ENCODE measurements at places on chromosomes 3 and 15.

DNA sequence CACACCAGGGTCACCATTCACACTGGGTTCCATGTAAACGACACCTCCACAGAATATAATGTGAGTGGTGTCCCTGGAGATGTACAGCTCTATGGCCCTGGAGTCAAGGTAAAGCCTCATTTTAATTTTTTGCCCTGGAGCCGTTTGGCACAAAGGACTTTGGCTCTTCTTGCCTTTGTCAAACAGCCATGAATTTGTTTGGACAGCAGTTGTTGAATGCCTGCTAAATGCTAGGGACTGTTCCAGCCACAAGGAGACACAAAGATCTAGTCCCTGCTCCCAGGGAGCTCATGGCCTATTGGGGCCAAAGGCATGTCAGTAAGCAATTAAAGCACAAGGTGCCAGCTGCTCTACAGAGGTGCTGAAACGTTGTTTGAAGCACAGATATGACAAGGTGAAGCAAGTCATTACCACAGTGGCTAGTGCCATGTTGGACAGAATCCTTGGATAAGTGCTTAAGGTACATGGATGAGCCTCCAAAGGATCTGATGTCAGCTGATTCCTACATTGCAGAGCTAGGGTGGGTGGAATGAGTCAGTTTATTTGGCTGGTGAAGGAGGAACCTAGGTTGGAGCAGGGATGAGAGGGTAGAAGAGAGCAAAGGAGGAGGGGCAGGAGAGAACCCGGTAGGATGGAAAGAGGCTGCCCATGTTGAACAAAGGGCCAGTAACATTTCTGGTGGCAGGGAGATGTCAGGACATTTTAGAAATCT lies 171.9 kb upstream of the CTDSPL start:
- no peak for DNase-seq

GRCh38 chr3:130728037-130728436 lies 18.6 kb downstream of the PIK3R4 start:
- DNase-seq, result no peak

DNA sequence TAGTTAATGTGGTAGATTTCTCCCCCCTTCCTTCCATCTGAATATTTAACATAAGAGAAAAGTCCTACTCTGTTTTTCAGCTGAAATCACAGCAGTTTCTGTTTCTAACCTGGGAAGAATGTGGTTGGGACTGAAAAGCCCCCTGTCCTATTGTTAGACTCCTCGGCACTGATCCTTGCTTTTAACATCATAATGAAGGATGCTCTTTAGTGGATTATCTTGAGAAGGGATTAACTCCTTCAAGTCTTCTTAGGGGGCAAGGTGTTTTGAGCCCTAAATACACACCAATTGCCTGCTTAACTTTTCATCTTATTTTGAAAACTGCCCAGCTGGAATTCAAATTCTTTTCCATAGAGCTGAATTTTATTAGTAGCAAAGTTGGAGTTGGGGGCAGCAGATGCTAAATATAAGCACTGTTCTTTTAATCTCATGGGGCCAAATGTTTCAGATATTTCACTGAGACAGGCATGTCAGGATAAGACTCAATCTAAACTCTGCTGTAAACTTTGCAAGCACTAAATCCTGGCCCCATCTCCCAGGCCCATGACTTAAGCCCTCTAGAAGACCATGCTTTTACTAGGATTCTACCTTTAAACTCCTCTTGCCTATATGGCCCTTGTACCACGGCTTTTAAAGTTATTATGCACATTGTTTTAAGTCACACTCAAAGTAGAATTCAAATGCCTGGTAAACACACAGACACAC lies 243.2 kb upstream of the NR2F2 start:
- DNase-seq, result no peak

DNA sequence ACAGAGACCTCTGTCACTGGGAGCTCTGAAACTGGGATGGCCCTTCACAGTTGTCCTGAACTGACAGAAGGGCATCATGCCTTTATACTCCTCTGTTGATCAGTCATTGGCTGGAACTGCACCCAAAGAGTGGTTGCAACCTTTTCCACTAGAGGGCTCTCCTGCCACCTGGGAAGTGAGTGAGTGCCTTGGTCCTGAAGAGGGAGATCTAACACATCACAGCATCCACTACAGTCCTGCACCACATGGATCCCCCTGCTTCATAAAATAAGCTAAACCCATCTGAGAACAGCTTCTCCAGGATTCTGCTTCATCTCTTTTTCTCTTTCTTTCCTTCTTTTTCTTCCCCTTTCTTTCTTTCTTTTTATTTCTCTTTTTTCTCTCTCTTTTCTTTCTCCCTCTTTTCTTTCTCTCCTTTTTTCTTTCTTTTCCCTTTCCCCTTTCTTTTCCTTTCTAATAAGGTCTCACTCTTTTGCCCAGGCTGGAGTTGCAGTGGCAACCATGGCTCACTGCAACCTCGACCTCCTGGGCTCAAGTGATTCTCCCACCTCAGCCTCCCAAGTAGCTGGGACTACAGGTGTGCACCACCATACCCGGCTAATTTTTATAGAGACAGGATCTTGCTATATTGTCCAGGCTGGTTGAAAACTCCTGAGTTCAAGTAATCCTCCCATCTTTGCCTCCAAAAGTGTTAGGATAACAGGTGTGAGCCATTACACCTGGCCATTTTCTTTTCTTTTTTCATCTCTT lies 42.8 kb upstream of the RAF1 start:
- peak; percentile 70 for DNase-seq

- no peak for DNase-seq
These were observed 97.8 kb downstream of the OXNAD1 start for GRCh38 chr3:16362770-16363169.

DNA sequence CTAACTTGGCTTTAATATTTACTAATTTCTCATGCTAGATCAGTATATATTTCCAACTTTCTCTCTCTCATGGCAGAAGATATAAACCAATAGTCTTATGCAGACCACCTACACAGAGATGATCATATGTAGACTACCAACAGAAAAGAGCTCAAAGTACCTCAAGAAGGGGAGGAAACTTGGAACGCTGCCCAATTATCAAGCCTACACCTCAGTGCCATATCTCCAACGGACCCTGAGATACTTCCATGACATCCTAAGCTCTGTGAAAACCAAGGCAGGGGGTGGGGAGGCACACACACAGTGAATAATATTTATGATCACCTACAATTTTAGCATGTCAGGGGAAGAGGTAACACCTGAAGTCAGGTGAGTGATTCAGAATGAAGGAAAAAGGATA lies 100.6 kb downstream of the STAG1 start:
- DNase-seq, result no peak

DNA sequence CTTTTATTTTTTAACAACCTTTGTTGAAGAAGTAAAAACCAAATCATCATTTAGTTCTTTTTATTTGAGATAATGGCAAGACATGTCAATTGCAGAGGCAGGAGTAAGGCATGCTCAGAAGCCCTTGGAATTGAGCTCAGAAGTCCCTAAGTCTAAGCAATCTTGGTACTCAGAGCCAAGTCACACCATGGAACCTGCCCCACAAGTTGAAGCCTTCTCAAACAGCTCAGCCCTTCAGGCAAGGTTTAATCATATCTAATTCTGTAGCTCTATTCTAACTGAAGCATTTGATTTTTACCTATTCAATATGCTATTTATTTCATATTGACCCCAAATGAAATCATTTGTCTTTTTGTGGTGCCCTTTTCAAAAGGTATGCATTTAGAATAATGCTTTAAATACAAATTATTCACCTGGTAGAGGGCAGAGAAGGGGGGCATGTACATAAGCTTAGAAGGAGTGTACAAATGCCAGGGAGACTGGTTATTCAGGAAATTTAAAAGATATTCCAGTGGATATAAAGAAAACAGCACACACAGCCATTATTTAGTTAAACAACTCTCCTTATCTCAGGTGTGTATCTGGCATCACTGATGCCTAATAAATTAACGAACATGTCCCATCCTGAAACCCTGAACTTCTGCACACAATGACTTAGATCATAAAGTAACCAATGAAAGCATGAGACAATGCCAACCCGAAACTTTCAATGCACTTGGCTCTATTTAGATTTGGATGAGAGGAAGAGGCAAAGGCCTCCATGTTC lies 26.2 kb upstream of the TOP2B start:
- DNase-seq, result no peak

DNA sequence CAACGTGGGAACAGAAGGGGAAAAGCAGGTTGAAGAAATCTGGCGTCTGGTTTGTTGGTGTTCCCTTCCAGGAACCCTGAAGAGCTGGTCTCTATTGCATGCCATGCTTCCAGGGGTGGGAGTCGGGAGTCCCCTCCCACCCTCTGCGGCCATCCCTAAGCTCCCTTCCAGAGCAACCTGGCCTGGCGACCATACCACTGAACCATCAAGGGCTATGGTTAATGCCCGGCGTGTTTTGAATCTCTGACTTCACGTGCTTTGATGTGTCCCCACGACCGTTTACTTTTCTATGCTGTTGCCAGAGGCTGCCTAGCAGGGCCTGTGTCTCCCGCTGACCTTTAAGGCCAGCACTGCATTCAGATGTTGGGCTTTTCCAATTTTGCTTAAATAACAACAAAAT lies 696 bp upstream of the SNRK start:
- peak; percentile 14 for DNase-seq
